ENCODE measurements at places on chromosomes 12 and 14. TPM values are rescaled to one million over a fixed set of nuclear protein-coding genes. Genes with fewer than 3 reads are reported as not detected.

The PLD4 gene
- not detected for total RNA-seq

The SERPINA10 gene
- total RNA-seq = not detected

The CHPT1 gene
- 40.1 TPM for total RNA-seq

The SPTB gene
- 0.36 TPM for total RNA-seq

The TMEM119 gene
- not detected for total RNA-seq

The ANKS1B gene
- total RNA-seq = 0.46 TPM

The KITLG gene
- 48.8 TPM for total RNA-seq

The KRT7 gene
- total RNA-seq = 768 TPM

The SCFD1 gene
- total RNA-seq = 34.8 TPM

The HHIPL1 gene
- 4.9 TPM for total RNA-seq

The PRKD1 gene
- total RNA-seq = 4.5 TPM

The OR11H7 gene
- not detected for total RNA-seq

The DHRS2 gene
- 0.69 TPM for total RNA-seq

The BBOF1 gene
- 3.8 TPM for total RNA-seq

The SYNE3 gene
- not detected for total RNA-seq

- peak; percentile 37 for DNase-seq
These were observed 127.2 kb downstream of the BCAT1 start for GRCh38 chr12:24821691-24822090.

DNA sequence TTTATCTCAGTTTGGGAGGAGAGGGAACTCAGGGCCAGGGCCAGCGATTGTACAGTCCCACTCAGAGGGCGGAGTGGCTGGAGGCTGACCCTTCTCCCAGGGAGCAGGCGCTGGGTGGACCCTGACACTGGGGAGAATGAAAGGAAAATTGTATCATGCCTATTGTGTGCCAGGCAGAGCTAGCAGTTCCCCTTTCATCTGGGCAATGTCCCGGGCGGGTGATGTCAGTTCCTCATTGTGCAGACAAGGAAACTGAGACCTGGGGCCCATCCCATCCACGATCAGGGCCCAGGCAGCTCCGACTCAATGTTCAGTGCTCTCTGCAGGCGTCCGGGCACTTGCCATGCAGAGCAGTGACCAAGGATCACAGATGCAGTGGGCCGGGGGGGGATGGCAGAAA, 101.9 kb upstream of the RTL1 start:
- DNase-seq = no peak

- no peak for DNase-seq
These were observed 46.5 kb downstream of the CHGA start for GRCh38 chr14:92969430-92969829.

- no peak for DNase-seq
These were observed 1.3 kb downstream of the SETD3 start for GRCh38 chr14:99479160-99479905.

DNA sequence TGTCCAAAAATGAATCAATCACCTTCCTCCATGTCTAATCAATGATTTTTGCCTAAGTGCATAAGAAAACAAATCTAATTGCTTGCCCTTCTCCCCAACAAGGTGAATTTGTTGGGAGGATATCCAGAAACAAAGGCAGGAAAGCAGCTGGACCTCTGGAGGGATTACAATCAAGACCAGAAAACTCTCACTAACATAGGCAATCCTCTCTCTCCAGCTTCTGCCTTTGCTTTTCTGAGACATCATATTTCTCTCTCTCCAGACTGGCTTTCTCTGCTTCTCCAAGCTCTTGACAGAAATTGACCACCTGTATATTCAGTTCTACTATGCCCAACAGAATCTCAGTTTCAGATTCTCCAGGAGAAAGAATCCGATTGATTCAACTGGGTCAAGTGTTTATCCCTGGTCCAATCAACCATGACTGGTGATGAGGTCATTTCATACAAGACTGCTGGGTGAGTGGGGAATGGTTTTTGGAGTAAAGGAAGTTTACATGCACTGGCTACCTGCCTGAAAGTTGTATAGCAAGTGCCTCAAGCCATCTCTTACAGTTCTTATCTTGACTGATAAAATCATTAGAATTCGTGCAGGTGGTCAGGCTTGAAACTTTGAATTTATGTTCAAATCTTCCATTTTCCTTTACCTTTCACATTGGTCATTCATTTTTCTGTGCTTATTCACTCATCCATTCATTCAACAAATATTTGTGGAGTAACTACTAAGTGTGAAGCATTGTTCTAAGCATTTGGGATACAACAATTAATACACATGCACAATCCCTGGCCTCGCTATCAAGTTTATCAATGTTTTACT, 22.2 kb upstream of the CFAP54 start:
- DNase-seq = peak; percentile 90

- no peak for DNase-seq
These were observed 258.1 kb downstream of the IPO8 start for GRCh38 chr12:30437616-30438015.

DNA sequence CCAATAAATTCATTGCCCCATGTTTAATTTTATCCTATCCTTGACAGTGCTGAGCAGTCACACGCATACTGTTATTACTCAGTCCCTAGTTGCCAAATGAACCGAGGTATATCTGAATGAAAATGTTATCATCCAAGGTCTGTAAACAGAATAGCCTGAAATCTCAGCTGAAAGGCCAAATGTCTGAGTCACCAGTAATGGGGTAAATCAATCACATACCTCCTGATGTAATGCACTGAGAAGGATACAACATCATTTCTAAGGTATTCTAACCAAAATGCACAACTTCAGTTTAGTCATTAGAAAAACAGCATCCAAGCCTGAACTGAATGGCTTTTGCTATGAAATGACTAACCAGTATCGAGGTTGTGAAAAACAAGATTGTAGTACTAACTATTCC, 228.6 kb downstream of the DPF3 start:
- DNase-seq = peak; percentile 100

GRCh38 chr14:96265383-96266095, 9.5 kb downstream of the BDKRB1 start:
- no peak for DNase-seq

- no peak for DNase-seq
These were observed 19.5 kb downstream of the TRAF3 start for GRCh38 chr14:102796661-102797190.

DNA sequence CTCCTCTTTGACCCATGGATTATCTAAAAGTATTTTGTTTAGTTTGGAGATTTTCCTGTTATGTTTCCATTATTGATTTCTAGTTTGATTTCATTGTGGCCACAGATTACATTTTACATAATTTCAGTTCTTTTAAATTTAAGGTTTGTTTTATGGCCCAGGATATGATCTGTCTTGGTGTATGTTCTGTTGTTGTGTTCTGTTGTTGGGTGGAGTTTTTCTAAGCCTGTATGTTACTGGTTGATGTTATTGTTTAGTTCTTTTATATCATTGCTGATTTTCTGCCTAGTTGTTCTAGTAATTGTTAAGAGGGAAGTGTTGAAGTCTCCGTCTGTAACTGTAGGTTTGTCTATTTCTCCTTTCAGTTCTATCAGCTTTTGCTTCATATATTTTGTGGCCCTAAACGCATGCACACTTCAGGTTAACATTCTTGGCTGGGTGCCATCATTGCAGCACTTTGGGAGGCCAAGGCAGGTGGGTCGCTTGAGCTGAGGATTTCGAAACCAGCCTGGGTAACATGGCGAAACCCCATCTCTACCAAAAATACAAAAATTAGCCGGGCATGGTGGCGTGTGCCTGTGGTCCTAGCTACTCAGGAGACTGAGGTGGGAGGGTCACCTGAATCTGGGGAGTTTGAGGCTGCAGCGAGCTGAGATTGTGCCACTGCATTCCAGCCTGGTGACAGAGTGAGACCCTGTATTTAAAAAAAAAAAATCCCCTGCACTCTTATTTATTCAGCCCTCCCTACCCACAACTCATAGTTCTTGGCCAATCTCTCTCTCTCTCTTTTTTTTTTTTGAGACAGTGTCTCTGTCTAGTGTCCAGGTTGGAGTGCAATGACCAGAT, 28.1 kb upstream of the CFL2 start:
- no peak for DNase-seq

GRCh38 chr14:50012644-50013043, 103.7 kb downstream of the VCPKMT start:
- DNase-seq = no peak

- DNase-seq = no peak
These were observed 30.1 kb downstream of the NTF3 start for GRCh38 chr12:5461966-5462365.

- no peak for DNase-seq
These were observed 844.6 kb downstream of the VRK1 start for GRCh38 chr14:97641827-97642226.

- DNase-seq = no peak
These were observed 2.6 kb downstream of the PPP2R5C start for GRCh38 chr14:101763941-101764709.

DNA sequence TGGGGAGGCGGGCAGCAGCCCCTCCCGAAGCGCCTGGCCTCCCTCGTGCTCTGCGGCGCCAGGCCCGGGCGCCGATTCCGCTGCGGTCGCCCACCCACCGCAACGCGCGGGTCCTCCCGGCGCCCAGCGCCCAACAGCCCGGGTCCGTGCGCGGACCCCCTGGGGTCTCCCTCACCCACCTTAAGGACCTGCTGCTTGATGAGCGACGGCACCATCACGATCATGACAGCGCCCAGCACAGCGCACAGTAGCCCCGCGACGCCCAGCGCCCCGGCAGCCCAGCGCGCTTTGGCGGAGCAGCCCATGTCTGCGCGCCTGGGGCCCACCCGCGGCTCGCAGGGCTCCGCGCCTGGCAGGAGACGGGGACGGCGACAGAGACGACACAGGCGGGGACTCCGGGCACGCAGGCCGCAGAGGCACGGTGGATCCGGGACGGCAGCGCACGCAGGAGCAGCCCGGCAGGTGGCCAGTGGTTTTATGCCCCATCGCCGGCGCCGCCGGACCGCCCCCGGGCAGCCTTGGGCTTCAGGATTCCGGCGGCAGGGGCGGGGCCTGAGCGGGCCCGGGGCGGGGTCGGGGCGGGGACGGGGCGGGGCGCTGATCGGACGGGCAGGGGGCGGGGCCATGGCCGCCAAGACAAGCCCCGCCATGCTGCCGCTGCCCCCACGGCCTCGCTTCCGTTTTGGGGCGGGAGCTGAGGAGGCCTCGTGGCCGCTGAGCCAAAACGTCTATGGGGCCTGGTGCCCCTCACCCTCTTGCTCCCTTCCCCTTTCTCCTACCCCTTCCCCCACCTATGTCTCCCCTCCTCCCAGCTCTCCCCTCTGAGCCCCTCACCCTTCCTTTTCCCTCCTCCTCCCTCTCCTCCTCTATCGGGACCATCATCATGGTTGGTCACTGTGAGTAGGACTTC, at the start of gene SCARB1:
TSS of gene SCARB1 (minus strand) at position 449 of the 910 bp plus-strand sequence. CDS start at position 305, 144 bp downstream.
- DNase-seq = no peak

- no peak for DNase-seq
These were observed 345.2 kb downstream of the ZFP36L1 start for GRCh38 chr14:68447581-68448251.

GRCh38 chr12:121986489-121987245, 35.0 kb upstream of the BCL7A start:
- no peak for DNase-seq

- no peak for DNase-seq
These were observed 53.3 kb downstream of the TMTC1 start for GRCh38 chr12:29730481-29730880.

- DNase-seq = no peak
These were observed 73.8 kb upstream of the ANKS1B start for GRCh38 chr12:100058482-100059029.

- no peak for DNase-seq
These were observed 115.7 kb downstream of the ANO6 start for GRCh38 chr12:45331552-45331951.
